ENCODE measurements at places on chromosomes 11 and 22.

DNA sequence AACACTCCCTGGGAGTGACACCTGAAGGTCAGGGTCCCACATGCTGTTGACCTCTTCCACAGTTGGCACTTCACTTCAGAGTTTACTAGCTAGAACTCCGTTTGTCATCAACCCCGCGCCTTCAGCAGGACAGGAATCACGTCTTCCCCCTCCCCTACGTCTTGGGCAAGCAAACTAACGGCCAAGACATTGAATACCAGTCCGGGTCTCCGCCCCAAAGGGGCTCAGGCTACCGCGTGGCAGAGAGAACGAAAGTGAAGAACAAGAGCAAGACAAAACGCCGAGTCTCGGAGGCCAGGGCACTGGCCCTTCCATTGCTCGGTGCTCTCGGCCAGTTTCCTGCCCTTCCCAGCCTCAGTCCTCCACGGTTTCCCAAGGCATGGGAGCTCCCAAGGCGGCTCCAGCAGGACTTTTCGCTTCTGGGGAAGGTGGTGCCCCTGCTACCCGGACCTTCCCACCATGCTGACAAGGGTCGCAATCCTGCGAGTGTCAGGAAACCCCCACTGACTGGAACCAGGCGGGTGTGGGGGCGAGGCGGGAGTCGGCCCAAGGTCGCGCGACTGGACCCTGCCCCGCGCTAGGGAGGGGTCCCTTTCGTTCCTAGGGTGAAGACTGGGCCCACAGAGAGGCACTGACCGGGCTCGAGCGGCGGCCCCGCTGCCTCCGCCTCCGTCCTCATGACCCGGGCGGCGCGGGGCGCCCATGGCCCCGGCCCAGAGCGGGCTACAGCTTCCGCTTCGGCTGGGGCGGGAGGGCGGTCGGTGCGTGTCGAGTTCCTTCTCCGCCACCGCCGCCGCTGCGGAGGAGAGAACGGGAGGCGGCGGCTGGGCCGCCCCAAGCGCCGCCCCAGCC lies at the start of gene GUCD1:
Gene GUCD1, minus strand, starts transcription at position 826 of the 852 bp plus-strand sequence. Its CDS starts 147 bp downstream, at position 679.
- peak; percentile 27 for DNase-seq

DNA sequence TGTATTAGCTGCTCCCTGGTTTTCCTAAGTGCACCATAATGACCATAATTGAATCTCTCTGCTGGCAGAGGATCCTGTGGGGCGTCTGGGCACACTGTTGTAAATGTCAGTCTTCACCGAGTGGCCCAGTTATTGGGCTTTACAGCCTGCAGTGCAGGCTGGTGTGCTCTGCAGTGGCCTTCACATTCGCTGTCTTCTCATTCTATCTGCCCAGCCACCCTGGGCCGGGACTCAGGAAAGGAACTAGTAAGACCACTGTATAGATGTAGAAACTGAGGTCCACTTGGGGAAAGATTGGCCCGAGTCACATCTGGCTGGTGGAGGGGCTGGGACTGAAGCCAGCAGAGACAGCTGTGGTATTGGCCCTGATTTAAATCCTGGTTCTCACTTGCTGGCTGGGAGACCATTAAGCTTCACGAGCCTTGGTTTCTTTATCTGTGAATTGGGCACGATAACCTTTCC lies 49.3 kb downstream of the TSPAN18 start:
- no peak for DNase-seq

GRCh38 chr11:66330931-66331330 lies 5.3 kb downstream of the RIN1 start:
- no peak for DNase-seq

DNA sequence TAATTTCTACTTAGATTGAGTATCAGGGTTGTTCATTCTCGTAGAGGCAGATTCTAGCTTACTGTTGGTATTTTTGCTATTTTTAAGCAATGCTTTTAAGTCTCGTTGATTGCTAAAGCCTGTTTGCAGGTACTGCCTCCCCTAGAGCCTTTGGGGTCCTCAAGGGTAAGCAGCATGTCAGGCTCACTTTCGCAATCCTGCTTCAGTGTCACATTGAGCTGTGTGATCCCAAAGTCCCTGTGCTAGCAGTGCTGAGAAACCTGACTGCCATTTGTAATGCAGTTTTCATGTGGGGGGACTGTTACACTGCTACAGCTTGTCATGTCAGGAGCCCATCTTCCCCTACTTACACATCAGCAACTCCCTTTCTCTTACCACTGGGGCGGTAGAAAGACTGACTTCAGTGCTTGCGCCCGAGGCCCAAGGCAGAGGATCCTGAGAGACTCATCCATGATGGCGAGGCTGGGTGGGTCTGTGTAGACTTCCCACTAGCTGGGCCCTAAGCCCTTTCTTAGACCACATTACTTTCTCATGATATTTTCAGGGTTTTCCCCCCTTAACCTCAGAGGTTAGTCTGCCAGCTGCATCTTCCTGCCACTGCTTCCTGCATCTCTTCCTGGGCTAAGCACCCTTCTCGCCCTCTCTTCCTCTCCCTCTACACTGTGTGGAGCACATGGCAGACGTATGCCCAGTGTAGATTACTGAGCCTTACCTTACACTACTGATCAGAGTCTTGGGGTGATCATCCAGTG lies 40.8 kb upstream of the ST14 start:
- DNase-seq, result no peak

DNA sequence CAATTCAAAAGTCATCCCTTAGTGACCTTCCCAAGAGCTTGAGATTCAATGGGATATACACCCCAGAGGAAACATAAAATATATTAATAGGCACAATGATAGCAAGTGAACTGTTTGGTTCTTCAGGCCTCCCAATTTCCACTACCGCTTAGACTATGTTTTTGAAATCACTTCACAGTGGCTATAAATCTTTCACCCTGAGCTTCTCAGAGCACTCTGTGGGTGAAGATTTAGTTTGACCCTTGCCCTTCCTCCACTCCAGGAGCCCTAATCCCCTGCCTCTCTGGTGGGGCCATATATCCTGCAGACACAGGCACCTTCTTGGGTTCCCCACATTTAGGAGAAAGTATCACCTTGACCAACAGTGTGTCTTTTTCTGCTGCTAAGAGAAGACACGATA lies 186.9 kb upstream of the PITPNB start:
- no peak for DNase-seq

- no peak for DNase-seq
Measured at GRCh38 chr11:118364956-118365615, 5.7 kb downstream of the UBE4A start.

GRCh38 chr11:104073950-104074705 lies 37.7 kb downstream of the DDI1 start:
- no peak for DNase-seq

GRCh38 chr11:122100756-122101080 lies 15.3 kb downstream of the BLID start:
- no peak for DNase-seq

DNA sequence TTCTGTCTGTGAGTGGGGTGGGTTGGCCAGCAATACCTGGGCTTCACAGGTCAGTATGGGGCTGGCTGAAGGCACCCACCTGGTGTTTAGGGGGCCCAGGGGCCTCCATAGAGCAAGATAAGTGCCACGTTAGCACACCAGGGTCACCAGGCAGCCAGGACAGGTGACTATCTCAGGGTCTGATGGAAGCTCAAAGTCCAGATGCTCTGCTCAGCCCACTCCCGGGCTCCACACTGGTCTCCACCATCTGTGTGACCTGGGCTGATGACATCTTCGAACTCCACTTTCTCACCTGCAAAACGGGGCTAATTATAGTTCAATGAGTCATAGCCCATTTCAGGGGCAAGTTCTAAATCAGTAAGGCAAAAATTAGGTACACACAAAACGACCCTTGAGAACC lies 39.4 kb upstream of the PRDM11 start:
- DNase-seq, result no peak

DNA sequence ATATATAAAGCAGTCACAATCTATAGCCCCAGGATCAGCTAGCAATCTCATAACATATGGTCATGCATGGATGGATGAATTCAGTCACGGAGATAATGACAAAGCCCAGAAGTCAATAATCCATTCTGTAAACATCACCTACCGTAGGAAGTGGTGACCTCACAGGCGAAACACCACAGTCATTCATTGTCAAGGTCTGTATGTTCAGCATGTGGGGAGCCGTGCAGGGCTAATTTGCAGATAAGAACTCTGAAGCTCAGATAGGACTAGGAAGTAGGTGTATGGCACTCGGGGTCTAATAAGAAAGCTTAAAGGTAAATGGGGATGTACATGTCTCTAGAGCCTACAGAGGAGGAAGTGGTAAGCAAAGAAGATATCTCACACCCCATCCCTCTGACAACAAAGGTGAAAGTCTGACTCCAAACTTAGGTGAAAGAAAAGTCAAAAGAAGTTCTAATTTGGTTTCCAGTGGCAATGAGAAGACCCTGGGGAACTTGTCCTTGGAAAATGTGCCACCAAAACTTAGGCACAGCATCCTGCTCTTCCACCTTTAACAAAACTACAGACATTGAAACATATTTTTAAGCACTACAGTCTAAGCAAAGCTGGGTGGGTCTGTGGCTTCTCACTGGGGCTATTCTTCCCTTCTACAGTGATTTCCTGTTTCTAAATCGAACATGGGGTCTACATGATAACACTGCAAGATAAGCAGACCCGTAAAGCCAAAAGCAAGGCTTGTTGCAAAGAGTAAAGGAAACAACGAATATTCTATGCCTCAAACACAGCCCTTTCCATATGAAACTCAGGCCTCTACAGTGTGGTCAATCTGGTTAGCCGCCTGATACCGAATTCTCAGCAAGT lies 5.2 kb downstream of the CRTAM start:
- DNase-seq, result no peak

DNA sequence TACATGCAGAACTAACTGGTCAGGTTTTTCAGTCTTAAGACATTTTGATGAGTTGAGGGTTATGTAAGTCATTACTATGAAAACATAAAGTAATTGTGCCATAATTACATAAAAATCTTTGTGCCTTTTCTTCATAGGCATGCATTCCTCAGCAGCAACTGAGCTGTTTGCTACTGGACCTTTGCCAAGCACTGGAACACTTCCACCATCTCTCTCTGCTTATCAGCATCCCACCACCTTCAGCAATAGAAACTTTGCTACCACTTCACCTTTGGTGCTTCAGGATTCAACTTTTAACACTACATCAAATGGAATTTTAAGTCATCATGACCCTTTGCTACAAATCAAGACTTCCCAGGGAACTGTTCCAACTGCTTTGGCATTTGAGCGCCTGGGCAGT lies 39.0 kb downstream of the QSER1 start:
- DNase-seq, result no peak

DNA sequence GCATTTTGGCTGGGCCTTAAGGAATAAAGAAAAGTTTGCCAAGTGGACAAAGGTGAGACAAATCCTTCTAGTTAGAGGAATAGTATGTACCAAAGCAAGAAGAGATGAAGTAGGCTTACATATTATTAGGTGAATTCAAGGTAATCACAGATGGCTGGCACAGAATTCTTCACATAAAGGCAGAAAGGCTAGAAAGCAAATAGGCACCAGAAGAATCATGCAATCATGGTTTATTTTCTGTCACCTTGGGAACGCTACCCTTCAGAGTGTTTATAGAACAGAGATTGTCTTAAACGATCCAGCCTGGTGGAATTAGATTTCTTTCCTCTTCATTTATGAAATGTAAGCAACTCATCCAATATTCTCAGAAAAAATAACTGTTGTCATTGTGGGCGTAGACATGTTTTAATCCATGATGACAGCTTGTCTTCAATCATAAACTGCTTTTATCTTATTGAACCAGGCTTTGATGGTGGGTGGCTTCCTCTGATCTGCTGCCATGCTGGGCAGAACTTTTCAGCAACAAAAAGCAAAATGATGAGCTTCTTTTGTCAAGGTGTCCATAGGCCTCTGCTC lies 49.0 kb upstream of the CSNK2A3 start:
- no peak for DNase-seq

- DNase-seq, result no peak
Measured at GRCh38 chr11:7490535-7490934, 5.2 kb downstream of the OLFML1 start.

DNA sequence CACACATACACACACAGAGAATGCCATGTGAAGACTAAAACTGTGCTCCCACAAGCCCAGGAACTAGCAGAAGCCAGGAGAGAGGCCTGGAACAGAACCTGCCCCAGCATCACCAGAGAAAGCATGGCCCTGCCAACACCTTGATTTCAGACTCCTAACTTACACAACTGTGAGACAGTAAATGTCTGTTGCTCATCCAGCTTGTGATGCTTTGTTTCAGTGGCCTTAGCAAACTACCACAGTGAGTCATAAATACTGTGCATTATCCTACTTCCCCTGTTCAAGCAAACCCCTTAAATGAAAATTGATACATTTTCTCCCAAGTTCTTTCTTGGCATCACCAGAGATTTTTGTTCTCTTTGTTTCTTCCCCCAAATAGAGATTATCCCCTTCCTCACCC lies 1539.4 kb upstream of the TENM4 start:
- no peak for DNase-seq

- DNase-seq, result no peak
Measured at GRCh38 chr11:12478743-12479142, 101.4 kb downstream of the PARVA start.

DNA sequence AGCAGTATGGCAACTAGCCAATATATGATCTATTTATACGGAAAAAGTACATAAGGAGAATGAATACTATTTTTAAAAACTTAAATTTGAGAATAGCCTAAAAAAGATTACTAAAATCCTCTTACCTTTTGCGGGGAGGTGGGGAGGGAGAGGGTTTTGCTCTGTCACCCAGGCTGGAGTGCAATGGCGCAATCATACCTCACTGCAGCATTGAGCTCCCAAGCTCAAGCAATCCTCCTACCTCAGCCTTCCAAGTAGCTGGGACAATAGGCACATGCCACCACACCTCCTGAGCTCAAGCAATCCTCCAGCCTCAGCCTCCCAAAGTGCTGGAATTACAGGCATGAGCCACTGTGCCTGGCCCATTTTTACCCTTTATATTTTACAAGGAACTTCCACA lies 82.0 kb downstream of the TTC28 start:
- DNase-seq, result no peak

DNA sequence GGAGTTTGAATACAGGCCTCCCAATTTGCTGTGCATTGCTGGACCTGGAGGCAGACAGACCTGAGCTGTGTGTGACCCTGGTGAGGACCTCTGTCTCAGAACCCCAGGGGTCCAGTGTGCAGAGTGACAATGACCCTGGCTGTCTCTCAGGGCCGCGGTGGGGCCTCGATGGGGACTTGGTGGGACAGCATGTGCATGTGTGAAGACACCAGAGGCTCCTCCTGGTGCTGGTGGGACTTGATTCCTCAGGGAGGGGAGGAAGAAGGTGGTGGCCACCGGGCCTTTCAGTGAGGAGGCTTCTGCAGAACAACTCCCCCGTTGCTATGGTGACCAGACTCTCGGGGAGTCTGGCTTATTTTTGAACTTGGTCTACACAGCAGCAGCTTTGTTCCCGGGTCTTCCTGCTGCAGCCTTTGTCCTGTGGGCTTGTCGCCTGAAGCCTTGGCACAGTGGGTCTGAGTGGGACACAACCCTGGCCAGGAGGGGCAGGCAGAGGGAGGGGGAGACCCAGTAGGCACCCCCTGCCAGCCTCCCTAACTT lies 35.3 kb downstream of the MCM5 start:
- DNase-seq, result no peak

- no peak for DNase-seq
Measured at GRCh38 chr22:23847991-23848864, 9.4 kb upstream of the DERL3 start.

GRCh38 chr11:111350811-111351210 lies 28.3 kb downstream of the POU2AF1 start:
- no peak for DNase-seq

- no peak for DNase-seq
Measured at GRCh38 chr11:72617080-72617762, 57.0 kb downstream of the PDE2A start.

GRCh38 chr11:86459682-86460460 lies 85.2 kb downstream of the CCDC81 start:
- DNase-seq, result no peak

GRCh38 chr11:107157146-107157808 lies 139.0 kb upstream of the GUCY1A2 start:
- DNase-seq, result no peak

- no peak for DNase-seq
Measured at GRCh38 chr11:118853678-118854077, 30.0 kb upstream of the CXCR5 start.
